ENCODE measurements at places on chromosomes 11 and 22.

DNA sequence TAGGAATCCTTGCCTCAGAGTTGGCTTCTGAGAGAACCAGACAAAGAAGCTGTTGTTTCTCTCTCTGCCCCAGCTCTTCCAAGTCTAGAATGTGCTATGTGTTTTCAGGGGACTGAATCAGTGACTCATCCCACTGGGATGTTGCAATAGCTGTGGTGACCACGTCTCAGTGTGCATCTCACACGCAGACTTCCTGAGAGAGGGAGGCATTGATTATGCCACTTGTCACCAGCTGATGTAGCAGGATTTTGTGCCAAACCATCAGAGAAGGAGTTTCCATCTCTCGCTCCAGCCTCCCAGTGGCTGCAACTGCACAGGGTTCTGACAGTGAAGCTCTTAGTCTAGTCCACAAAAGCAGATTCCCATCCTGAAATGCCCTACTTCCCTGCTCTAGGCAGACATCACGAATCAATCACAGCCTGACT lies 455.8 kb downstream of the MIAT start:
- peak; percentile 87 for DNase-seq

- DNase-seq: no peak
Observed at GRCh38 chr11:35318977-35319925, 100.1 kb downstream of the SLC1A2 start.

DNA sequence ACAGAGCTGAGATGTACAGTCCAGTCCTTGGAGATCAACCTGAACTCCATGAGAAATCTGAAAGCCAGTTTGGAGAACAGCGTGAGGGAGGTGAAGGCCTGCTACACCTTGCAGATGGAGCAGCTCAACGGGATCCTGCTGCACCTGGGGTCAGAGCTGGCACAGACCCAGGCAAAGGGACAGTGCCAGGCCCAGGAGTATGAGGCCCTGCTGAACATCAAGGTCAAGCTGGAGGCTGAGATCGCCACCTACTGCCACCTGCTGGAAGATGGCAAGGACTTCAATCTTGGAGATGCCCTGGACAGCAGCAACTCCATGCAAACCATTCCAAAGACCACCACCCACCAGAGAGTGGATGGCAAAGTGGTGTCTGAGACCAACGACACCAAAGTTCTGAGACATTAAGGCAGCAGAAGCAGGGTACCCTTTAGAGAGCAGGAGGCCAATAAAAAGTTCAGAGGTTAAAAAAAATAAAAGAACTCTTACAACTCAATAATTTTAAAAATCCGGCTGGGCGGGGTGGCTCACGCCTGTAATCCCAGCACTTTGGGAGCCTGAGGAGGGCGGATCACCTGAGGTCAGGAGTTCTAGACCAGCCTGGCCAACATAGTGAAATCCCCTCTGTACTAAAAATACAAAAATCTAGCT lies 69.9 kb upstream of the RTL6 start:
- peak; percentile 58 for DNase-seq

DNA sequence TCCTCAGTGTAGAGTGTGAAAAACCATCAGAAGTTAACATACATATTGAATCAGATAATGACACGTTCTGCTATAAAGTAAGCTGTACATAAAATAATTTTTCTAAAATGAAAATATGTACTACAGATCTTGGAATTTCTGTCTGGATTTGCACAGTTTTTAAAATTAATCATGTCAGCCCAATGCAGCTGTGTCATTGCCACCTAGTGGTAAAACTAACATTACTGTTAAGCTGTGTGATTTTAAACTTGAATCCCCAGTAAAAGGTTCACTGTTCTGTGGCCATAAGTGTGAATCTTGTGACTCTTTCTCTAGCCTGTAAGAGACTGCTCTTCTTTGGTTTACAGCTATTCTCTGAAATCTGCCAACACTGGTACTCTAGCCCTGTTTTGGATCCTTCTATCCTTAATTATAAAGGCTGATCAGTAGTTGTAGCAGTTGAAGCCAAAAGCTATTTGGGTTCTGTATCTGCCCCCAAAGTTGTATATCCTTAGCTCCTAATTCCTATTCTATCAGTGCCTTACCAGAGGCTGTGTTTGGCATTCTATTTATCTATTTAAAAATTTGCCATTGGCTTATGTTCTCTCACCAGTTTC lies 4.0 kb downstream of the JRKL start:
- peak; percentile 66 for DNase-seq

GRCh38 chr22:43554694-43555365 lies 143.0 kb downstream of the MPPED1 start:
- no peak for DNase-seq

DNA sequence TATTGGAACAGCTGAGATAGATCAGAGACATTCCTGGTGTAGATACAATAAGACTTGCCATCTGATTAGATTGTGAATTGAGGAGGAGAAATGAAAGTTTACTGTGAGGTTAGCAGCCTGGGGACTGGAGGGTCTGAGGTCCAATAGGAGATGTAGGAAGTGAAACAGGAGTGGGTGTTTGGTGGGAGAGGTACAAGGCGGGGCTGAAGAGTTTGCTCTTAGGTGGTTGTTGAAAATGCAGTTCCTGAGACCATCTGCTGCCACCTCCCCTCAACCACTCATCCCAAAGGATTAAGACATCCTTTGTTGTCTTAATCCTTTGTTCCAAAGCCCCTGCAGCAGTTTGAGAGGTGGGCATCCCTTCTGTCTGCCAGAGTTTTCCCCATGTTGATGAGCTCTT lies 14.8 kb downstream of the PIWIL4 start:
- no peak for DNase-seq
